PC-9 (cell line): ENCODE measurements at places on chromosomes 1 and 21. TPM values are rescaled to one million over a fixed set of nuclear protein-coding genes. Genes with fewer than 3 reads are reported as not detected.

BECN2 gene
- 0.30 and 0.37 TPM in 2 replicates for total RNA-seq

- DNase-seq: no peak
- peaks cover 11% of the 10 kb centered on the region for H3K36me3 ChIP-seq
- peaks cover 37% of the 10 kb centered on the region for H3K4me1 ChIP-seq
Observed at GRCh38 chr1:23370330-23370708, 683 bp upstream of the ZNF436 start.

DNA sequence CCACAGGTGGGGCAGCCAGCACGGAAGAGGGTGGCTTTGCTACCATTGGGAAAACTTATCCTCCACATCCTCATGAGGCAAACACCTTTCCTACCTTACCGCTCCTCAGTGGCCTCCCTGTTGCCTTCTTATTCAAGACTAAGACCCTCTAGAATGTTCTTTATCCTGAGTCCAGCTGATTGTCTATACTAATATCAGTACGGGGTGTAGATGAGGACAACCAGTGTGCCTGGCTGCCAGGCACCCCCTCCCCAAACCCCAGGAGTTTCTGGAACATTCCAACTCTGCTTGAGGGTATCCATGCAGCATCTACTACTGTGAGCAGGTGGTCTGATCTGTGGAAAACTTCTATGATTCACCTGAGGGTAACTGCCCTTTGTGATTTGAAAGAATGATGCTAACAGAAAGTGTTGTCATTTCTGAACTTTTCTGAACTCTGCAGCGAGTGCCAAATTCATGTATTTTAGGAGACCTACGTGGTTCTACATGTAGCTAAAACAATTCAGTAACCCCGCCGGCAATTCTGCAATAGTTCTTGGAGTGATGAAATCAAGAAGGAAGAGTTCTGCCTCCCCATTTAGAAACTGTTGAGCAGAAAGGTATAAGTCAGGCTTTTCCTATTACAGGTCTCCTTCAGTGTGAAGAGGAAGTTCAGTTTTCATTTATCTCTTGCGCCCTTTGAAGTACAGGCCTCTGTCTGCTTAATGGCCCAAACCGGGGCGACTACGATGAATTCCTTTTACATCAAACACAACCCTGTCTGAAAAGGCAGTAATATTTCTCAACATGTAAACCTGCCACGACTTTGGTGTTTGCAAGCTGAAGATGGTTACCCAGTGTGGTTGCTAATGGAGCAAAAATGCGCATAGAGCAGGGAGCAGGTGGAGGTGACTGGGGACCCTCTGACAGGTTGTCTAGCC is 80.4 kb downstream of the RUNX1 start:
- H3K27me3 ChIP-seq: no peaks in the 10 kb centered on the region
- H3K4me1 ChIP-seq: peaks cover 54% of the 10 kb centered on the region
- DNase-seq: no peak

GRCh38 chr1:228697207-228698016 is 37.9 kb upstream of the RHOU start:
- H3K4me3 ChIP-seq: no peak overlapping the region
- no peaks in the 10 kb centered on the region; the same call in 1 of the 2 replicates for H3K27me3 ChIP-seq
- DNase-seq: no peak
- H3K27ac ChIP-seq: no peak overlapping the region

DNA sequence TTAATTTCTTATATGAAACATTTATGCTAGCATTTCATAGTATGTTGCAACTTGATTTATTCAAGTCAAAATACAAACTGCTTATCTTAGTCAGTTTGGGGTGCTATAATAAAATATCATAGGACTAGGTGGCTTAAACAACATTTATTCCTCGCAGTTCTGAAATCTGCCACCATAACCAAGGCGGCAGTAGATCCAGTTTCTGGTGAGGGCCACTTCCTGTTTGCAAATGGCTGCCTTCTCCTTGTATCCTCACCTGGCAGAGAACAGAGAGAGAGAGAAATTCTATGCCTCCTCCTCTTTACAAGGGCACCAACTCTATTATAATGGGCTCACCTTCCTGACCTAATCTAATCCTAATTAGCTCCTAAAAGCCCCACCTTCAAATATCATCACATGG is 76.1 kb upstream of the RGS2 start:
- H3K4me1 ChIP-seq: no peaks in the 10 kb centered on the region
- H3K27ac ChIP-seq: no peak overlapping the region
- no peak for DNase-seq

DNA sequence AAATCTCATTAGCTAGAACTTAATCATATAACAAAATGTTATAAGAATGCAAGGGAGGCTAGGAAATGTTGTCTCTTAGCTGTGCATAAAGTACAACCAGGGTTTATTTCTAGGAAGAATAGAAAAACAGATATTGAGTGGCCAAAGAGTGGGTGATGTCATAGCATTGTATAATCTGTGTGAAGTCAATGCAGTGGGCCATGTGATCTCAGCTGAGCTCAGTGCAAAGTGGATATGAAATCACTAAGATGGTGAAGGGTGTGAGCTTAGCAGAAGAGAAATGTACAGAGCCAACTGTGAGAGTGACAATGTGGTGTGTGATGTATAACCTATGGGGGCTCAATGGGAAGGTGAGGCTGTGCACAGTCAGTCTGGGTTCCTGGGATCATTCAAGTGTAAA is 29.7 kb upstream of the DUSP23 start:
- H3K27me3 ChIP-seq: 0 out of 2 replicates have a peak, but pooled peaks cover 4% of the 10 kb centered on the region
- no peak overlapping the region for H3K27ac ChIP-seq
- H3K36me3 ChIP-seq: no peaks in the 10 kb centered on the region
- no peaks in the 10 kb centered on the region for H3K4me1 ChIP-seq

DNA sequence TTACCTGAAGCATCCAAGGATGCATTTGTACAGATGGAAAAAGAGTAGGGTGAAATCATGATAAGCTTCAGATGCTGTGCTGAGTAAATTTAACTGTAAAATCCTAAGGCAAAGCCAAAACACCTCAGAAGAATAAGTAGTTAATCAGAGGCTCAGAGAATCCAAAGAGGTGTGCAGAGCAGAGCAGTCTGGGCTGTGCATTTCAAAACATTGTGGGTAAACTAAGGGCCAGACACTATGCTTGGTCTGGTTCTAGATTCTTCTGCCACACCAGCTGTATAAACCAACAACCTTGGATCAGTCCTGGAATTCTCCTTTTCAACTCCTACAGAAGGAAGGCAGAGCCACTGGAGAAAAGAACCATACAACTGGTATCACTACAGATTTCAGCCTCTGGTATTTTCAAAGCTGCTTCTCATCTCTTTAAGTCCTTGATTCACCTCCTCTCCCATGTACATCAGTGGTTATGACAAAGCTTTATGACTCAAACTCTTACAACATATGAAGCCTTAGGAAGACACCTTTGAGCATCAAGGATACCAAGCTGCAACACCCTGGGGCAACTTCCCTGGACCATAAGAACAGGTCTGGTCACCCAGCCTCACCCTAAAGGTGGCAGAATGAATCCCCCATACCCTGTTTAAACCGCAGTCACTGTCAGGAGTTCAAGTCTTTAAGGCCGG is 11.6 kb upstream of the HIPK1 start:
- DNase-seq: peak; percentile 84
- H3K27ac ChIP-seq: no peak overlapping the region
- no peaks in the 10 kb centered on the region for H3K36me3 ChIP-seq

DNA sequence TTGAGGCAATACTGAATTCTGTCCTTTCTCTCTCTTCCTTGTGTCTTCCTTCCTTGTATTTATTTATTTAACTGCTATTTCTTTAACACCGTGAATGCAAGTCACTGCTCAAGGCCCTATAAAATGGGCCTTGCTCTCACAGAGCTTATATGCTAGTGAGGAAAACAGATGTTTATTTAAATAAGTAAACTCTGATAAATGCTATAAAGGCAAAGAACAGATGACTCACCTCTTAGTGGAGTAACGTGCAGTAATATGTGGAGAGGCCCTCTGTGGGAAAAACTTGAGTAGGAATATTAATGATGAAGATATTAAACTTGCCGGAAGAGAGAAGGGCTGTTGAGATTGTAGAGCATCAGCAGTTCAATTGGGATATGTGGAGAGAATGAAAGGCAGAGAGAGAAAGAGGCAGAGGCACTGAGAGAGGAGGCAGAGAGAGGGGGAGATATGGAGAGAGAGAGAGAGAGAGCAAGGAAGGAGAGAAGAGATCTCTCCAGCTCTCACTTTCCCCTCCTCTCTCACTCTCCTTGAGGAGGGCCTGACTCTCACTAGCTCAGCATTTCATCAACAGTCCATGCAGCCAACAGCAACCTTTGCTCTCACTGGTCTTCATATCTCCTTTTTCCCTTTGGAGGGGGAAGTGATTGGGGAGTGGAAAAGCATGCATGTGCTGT is 322.2 kb downstream of the LMX1A start:
- H3K27me3 ChIP-seq: no peaks in the 10 kb centered on the region
- H3K36me3 ChIP-seq: no peaks in the 10 kb centered on the region
- H3K4me1 ChIP-seq: no peaks in the 10 kb centered on the region
- DNase-seq: no peak

OR2T2 gene
- total RNA-seq: not detected in 2 replicates

- no peaks in the 10 kb centered on the region for H3K27me3 ChIP-seq
- H3K4me3 ChIP-seq: no peak overlapping the region
- H3K27ac ChIP-seq: peak overlapping the region; percentile 10; the same call in 1 of the 2 replicates
- no peak for DNase-seq
Observed at GRCh38 chr1:112542206-112542973, 33.6 kb downstream of the WNT2B start.

DNA sequence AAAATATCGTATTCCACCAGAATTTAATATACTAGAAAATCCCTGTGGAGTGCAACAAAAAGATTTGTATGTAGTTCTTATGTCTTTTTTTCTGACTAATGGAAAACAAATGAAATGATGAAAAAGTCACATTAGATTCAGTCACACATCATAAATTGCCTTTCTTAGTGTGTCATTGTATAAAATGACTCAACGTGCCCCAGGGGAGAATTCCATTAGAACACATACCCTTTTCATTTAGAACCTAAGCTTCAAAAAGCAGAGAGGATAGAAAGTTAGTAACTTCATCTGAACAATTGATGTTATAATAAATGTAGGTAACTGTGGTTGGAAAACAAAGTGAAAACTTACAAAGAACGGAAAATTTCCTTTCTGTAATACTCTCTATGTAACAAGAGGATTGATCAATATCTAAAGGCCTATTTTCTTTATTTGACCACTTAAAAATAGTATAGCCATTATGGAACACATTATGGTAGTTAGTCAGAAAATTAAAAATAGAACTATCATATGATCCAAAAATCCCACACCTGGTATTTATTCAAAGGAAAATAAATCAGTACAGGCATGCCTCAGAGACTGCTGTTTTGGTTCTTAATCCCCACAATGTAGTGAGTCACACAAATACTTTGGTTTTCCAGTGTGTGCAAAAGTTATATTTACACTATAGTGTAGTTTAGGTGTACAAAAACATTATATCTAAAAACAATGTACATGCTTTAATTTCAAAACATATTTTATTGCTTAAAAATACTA is 1016.1 kb downstream of the KCNT2 start:
- H3K36me3 ChIP-seq: no peaks in the 10 kb centered on the region
- no peaks in the 10 kb centered on the region for H3K4me1 ChIP-seq
- H3K4me3 ChIP-seq: no peak overlapping the region

GRCh38 chr1:113142791-113143190 is 69.8 kb downstream of the LRIG2 start:
- no peak overlapping the region for H3K27ac ChIP-seq
- H3K4me3 ChIP-seq: no peak overlapping the region
- H3K4me1 ChIP-seq: peaks cover 16% of the 10 kb centered on the region
- no peaks in the 10 kb centered on the region for H3K36me3 ChIP-seq
- no peak for DNase-seq

DNA sequence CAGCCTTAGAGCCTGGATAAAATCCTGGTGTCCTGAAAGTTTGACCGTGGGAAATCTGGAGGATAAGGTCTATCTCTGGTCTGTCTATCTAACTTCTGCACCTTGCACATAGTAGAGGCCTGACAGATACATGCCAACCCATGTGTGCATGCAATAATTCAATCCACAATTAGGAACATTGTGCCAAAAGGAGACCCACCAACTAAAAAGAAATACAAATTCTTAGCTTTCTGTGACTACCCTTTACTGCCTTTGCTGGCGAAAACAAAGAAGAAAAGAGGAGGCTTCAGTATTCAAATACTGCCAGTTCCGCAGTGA is 381 bp upstream of the KLHL20 start:
- no peaks in the 10 kb centered on the region for H3K36me3 ChIP-seq
- H3K4me3 ChIP-seq: peak overlapping the region; percentile 67
- DNase-seq: no peak
- no peaks in the 10 kb centered on the region for H3K27me3 ChIP-seq
- H3K27ac ChIP-seq: peak overlapping the region; percentile 56

ARTN gene
- 17.4 and 33.6 TPM in 2 replicates for total RNA-seq

HTR6 gene
- total RNA-seq: not detected in 2 replicates

GRCh38 chr1:209652873-209653401 is 712 bp upstream of the LAMB3 start:
- no peaks in the 10 kb centered on the region for H3K27me3 ChIP-seq
- peak; percentile 98 for DNase-seq
